ENCODE measurements at places on chromosomes 2 and 18.

GRCh38 chr2:205706769-205707381 lies 24.6 kb downstream of the NRP2 start:
- no peaks in the 10 kb centered on the region for H3K36me3 ChIP-seq
- H3K27me3 ChIP-seq, result peaks cover 5% of the 10 kb centered on the region
- no peak for DNase-seq
- H3K27ac ChIP-seq, result peak overlapping the region; percentile 68
- no peak overlapping the region for H3K4me3 ChIP-seq

- no peak for DNase-seq
- H3K4me1 ChIP-seq, result peaks cover 10% of the 10 kb centered on the region
- peaks cover 2% of the 10 kb centered on the region for H3K27me3 ChIP-seq
- H3K36me3 ChIP-seq, result no peaks in the 10 kb centered on the region
Observed at GRCh38 chr2:121103960-121104359, 181.0 kb downstream of the TFCP2L1 start.

DNA sequence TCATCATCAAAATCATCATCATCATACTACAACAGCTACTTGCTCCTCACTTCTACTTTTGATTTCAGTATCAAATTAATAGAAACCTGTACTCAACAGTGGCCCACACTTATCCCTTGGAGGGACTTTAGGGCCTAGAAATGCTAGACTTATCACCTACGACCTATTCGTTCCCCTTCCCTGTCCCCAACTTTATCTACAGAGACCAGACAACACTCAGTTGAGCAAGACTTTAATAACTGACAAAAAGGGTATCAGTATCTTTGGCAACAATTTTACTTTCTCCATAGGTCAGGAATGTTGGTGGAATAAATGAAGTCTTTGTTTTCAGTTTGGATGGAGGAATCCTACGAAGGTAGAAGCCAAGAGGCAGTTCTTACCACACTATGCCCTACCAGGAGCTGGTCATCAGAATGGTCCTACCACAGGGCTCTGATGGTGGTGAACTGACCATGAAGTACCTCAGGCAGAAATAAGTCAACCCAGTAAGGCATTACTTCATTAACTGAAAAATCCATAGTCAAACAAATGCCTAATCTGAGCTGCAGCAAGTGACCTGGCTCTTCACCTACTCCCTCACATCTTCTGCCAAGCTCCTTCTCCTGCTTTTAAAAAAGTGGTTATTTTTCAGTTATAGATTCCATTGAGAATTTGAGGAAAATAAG lies 26.6 kb downstream of the MBD2 start:
- H3K27me3 ChIP-seq, result no peaks in the 10 kb centered on the region
- no peak overlapping the region for H3K4me3 ChIP-seq
- H3K4me1 ChIP-seq, result no peaks in the 10 kb centered on the region
- DNase-seq, result no peak

DNA sequence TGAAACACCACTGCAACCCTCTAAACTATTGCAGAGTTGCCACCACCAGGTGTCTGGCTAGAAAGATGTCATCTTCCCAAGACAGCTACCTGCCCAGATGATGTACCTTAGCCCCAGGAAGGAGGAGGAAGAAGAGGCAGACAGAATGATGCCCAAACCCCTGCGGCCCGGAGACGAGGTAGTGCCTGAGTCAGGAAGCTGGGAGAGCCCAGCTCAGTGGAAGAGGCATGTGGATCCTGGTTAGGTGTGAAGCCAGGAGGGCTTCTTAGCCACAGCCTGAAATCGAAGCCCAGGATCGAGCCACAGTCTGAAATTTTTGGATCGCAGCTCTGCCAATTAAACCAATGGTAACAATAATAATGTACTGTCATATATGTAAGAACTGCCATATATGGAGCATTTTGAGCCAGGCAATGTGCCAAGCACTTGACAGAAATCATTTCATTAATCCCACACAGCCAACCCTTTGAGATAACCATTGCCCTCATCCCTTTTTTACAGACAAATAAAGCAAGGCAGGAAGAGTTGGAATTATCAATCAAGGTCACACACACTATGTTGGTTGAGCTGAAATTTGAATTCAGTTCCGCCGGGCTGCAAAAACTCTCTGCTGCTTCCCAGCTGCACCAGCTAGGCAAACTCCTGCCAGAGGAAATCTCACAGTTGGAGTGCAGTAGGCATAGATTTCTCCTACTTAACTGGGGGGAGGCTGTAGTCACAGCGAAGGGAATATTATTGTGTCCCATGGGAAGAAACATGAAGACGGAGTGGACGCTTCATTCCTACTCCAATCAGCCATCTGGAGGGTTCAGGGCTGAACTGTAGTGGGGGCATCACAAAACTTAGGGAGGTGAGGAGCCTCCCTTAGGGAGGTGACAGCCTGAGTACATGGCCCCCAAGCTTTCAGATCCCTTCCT lies 19.4 kb upstream of the CYP1B1 start:
- H3K4me3 ChIP-seq, result no peak overlapping the region
- H3K27me3 ChIP-seq, result peaks cover 6% of the 10 kb centered on the region
- H3K36me3 ChIP-seq, result no peaks in the 10 kb centered on the region
- H3K4me1 ChIP-seq, result peaks cover 10% of the 10 kb centered on the region
- peak overlapping the region; percentile 64 for H3K27ac ChIP-seq

GRCh38 chr2:236940916-236941520 lies 144.7 kb upstream of the COPS8 start:
- H3K4me3 ChIP-seq, result no peak overlapping the region
- DNase-seq, result no peak
- H3K36me3 ChIP-seq, result no peaks in the 10 kb centered on the region
- H3K27me3 ChIP-seq, result no peaks in the 10 kb centered on the region
- H3K4me1 ChIP-seq, result peaks cover 7% of the 10 kb centered on the region

DNA sequence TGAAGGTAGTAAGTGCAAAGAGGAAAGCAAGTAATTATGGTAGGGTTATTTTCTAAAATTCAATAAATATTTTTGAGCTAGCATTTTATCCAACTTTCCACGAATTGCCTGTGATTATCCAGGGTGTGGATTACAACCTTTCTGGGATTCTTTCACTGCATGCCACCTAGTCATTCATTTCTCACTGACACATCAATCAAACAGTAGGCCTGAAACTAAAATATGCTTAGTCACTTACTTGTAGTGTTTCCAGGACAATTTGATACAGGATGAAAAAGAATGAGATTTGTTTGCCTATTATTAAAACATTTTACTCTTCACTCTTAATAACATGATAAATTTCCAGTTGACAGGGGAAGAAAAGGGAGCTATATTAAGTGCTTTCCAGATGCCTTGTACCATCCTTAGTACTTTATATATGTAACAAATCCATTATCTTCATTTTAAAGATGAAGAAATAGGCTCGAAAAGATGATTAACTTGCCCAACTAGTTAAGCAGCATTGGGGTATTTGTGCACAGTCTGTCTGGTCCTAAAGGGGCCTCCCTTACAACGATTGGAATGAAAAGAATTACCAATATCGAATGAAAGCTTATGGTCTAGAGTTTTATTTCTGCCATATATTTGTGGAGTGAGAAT lies 70.4 kb downstream of the KCTD1 start:
- H3K36me3 ChIP-seq, result no peaks in the 10 kb centered on the region
- DNase-seq, result no peak
- no peaks in the 10 kb centered on the region for H3K27me3 ChIP-seq
- no peak overlapping the region for H3K4me3 ChIP-seq

DNA sequence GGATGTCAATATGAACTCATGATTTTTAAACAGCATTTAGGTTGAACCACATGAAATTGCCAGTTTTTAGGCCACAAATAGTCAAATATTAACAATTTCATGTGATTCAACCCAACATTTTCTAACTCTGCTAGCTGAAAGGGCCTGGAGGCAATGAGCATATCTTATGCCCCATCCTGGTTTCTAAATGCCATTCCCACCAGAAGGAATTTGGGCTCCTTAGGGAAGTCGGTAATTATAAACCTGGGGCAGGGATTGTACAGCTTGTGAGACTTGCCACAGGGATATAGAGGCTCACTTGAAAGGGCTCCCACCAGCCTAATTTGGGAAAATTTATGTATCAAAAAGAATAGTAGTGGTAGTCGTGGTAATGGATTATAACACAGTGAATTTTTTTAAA lies 178.4 kb upstream of the ALPP start:
- H3K4me1 ChIP-seq, result peaks cover 5% of the 10 kb centered on the region
- DNase-seq, result no peak
- H3K27ac ChIP-seq, result no peak overlapping the region
- no peak overlapping the region for H3K4me3 ChIP-seq
- H3K36me3 ChIP-seq, result no peaks in the 10 kb centered on the region

- H3K4me1 ChIP-seq, result no peaks in the 10 kb centered on the region
- H3K27ac ChIP-seq, result no peak overlapping the region
- no peak for DNase-seq
- H3K36me3 ChIP-seq, result no peaks in the 10 kb centered on the region
- H3K27me3 ChIP-seq, result no peaks in the 10 kb centered on the region
Observed at GRCh38 chr2:145064511-145064910, 544.6 kb upstream of the ZEB2 start.

DNA sequence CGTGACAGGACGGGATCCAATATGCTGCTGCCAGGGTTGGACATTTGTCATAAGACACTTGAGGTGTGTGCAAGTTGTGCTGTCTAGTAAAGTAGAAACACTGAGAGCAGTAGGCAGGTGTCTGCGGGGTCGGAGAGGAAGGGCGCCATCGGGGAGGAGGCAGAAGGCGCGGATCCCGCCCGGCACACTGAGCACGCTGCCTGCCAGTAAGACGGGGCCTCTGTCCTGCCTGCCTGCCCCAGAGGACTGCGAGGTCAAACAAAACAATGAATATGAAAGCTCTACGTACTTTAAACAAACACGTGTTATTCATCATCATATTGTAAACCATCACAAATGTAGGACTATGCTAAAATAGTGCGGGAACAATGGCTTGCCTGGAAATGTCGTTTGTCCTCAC lies 349.3 kb upstream of the SALL3 start:
- no peak for DNase-seq
- H3K27ac ChIP-seq, result no peak overlapping the region
- H3K36me3 ChIP-seq, result no peaks in the 10 kb centered on the region

GRCh38 chr2:127365211-127365643 lies 22.5 kb downstream of the MAP3K2 start:
- no peaks in the 10 kb centered on the region for H3K4me1 ChIP-seq
- H3K4me3 ChIP-seq, result no peak overlapping the region
- DNase-seq, result no peak
- H3K27ac ChIP-seq, result no peak overlapping the region

DNA sequence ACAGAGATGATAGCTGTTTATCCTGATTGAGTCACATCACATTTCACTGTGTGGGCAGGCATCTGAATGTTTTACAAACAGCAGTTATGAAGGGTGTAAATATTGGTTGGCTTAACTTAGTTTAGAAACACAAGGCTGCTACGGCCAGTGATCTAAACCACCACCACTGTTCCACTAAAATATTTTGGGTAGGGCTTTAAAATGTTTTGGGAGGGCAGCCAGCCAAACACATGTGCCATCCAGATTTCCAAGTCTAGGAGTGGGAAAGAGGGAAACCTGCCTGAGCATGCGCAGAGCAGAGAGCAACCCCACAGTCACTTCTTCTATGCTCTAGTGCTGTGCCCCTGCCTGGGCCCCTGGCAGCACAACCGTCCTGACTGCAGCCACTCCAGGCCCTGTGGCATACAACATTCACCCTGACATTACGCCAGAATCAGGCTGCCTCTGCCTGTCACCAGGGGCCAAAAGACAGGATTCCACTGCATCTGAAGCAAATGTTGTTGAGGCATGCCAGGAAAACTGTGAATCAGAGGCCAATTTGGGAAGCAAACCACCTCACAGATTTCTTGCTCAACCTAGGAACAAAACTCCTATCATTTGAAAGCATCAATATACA lies 74.8 kb upstream of the COL5A2 start:
- H3K36me3 ChIP-seq, result no peaks in the 10 kb centered on the region
- no peak overlapping the region for H3K4me3 ChIP-seq
- H3K4me1 ChIP-seq, result peaks cover 4% of the 10 kb centered on the region
- no peaks in the 10 kb centered on the region for H3K27me3 ChIP-seq
- peak; percentile 65 for DNase-seq
- no peak overlapping the region for H3K27ac ChIP-seq

- no peak overlapping the region for H3K27ac ChIP-seq
- no peak overlapping the region for H3K4me3 ChIP-seq
- no peaks in the 10 kb centered on the region for H3K36me3 ChIP-seq
- no peaks in the 10 kb centered on the region for H3K27me3 ChIP-seq
- no peak for DNase-seq
- H3K4me1 ChIP-seq, result peaks cover 32% of the 10 kb centered on the region
Observed at GRCh38 chr2:120844070-120844738, 108.5 kb downstream of the GLI2 start.

- H3K4me3 ChIP-seq, result no peak overlapping the region
- H3K27ac ChIP-seq, result no peak overlapping the region
- H3K4me1 ChIP-seq, result peaks cover 12% of the 10 kb centered on the region
- DNase-seq, result no peak
- peaks cover 70% of the 10 kb centered on the region for H3K36me3 ChIP-seq
Observed at GRCh38 chr18:79736846-79737245, 57.2 kb downstream of the CTDP1 start.

DNA sequence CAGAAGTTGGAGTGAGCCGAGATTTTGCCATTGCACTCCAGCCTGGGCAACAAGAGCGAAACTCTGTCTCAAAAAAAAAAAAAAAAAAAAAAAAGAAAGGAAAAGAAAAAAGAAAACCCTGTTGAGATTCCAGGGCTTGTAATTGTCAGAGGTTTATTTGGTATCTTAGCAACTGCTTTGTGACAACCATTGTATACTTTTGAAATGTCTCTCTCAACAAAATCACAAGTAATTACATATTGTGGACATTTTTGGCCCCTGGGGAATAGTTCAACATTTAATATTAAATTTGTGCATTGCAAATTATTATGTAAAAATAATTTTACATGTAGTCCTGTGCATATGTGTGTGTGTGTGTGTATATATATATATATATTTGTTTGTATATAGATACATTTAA lies 270.8 kb downstream of the GALNT13 start:
- no peak overlapping the region for H3K27ac ChIP-seq
- H3K27me3 ChIP-seq, result no peaks in the 10 kb centered on the region
- H3K4me3 ChIP-seq, result no peak overlapping the region
- DNase-seq, result no peak

GRCh38 chr18:1916869-1917523 lies 654.3 kb downstream of the METTL4 start:
- no peaks in the 10 kb centered on the region for H3K36me3 ChIP-seq
- H3K27me3 ChIP-seq, result no peaks in the 10 kb centered on the region
- no peak overlapping the region for H3K4me3 ChIP-seq
- no peak for DNase-seq
- no peak overlapping the region for H3K27ac ChIP-seq

GRCh38 chr2:120999377-121000097 lies 263.9 kb downstream of the GLI2 start:
- H3K4me1 ChIP-seq, result no peaks in the 10 kb centered on the region
- H3K36me3 ChIP-seq, result no peaks in the 10 kb centered on the region
- no peaks in the 10 kb centered on the region for H3K27me3 ChIP-seq
- DNase-seq, result no peak

GRCh38 chr18:36358141-36358540 lies 60.6 kb downstream of the FHOD3 start:
- H3K36me3 ChIP-seq, result peaks cover 8% of the 10 kb centered on the region
- H3K27ac ChIP-seq, result no peak overlapping the region
- no peaks in the 10 kb centered on the region for H3K4me1 ChIP-seq
- DNase-seq, result no peak
- H3K27me3 ChIP-seq, result no peaks in the 10 kb centered on the region
